ENCODE measurements at places on chromosomes 13 and 19.

- DNase-seq, result no peak
Observed at GRCh38 chr13:34583181-34583580, 358.9 kb upstream of the NBEA start.

DNA sequence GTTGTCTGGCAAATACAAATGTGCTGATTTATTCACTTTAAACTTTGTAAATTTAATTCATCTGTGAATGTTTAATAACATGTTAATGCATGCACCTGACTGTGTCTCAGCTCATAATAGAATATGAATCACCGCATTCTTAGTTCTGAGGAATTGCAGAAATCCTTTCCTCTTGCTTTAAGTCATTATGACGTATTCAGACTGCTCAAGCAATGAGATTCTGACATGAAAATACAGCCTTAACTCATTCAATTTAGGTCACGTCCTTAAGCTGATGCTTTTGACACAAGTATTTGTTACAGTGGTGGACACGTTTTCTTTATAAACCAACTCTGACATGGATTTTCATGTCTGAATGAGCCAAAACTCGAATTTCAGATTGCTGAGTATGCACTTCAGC lies 541.0 kb upstream of the KLF12 start:
- DNase-seq, result no peak

DNA sequence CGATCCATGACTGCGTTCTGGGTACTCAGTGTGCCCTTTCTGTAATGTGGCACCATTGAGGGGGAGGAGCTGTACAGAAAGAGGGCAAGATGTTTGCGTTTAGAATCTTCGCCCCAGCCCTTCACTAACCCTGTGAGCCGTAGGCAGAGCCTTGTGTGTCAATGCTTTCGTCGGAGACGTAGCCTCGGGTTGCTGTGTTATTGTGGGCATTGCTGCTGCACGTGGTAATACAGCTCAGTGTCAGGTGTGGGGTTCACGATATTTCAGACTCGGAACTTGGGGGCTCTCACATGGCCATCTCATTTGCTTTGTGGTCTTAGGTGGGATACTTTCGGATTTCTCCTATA lies 6.1 kb downstream of the RPS9 start:
- DNase-seq, result no peak

DNA sequence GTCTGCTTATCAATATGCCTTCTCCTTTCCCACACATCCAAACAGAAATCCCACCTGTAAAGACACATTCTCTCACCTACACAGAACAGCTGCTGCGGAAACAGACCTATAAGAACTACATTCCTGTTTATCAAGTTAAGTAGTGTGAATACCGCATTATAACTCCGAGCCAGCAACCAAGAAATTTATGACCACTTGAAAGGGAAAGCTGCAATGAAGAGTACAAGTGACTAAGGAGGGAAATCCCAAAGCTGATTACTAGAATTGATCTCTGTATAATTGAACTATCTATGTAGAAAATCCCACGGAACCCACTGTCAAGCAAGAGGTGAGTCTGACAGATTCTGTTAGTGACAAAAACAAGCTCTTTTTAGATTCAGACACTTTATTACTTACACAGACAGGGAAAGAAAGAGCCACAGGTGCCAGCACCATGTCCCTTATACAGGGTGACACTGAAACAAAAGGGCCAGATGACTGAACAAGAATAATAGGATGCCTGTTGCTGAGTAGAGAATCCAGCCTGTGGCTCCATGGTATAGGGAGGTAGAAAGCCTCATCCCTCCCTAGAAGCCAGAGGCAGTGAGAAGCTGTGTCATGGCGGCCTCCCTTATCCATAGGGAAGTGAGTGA lies 1.6 kb upstream of the IGFL4 start:
- DNase-seq, result no peak

GRCh38 chr19:1271528-1272422 lies 2.6 kb downstream of the CIRBP start:
- no peak for DNase-seq

DNA sequence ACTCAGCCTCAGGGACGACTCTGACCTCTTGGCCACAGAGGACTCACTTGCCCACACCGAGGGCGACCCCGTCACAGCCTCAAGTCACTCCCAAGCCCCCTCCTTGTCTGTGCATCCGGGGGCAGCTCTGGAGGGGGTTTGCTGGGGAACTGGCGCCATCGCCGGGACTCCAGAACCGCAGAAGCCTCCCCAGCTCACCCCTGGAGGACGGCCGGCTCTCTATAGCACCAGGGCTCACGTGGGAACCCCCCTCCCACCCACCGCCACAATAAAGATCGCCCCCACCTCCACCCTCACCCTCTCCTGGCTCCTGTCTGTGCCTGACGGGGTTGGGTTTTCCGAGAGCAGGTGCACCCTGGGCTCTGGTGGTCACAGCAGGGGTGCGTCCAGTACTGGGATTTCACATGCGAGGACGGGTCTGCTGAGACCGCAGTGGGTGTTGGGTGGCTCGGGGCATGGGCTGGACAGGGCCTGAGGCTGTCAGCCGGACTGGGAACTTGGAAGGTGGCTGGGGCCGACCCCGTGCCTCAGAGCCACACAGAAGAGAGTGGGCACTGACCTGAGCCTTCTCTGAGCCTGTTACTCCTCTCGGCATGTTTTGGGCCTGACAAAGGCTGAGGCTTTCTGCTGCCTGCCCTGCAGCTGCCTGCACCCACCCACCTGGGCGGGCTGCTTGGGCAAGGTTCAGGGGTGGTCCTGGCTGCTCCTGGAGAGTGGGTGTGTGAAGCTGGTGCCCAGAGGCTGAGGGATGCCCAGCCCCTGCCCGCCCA lies 6.3 kb upstream of the HCN2 start:
- DNase-seq, result no peak

All from activated T-cell treated with anti-CD3 and anti-CD28 coated beads, Interleukin-2, amount 50 U/mL, for 4 hours (primary cell).